Activated naive CD4-positive, alpha-beta T cell (primary cell): ENCODE measurements at places on chromosomes 7 and 10.

- DNase-seq: no peak
These were observed at the start of gene HOXA6 for GRCh38 chr7:27147199-27148030. Gene HOXA6 (minus strand): TSS chr7:27147774. CDS start chr7:27147749, 25 bp downstream.

- no peak for DNase-seq
These were observed 233.8 kb downstream of the PRKG1 start for GRCh38 chr10:51308116-51308515.

DNA sequence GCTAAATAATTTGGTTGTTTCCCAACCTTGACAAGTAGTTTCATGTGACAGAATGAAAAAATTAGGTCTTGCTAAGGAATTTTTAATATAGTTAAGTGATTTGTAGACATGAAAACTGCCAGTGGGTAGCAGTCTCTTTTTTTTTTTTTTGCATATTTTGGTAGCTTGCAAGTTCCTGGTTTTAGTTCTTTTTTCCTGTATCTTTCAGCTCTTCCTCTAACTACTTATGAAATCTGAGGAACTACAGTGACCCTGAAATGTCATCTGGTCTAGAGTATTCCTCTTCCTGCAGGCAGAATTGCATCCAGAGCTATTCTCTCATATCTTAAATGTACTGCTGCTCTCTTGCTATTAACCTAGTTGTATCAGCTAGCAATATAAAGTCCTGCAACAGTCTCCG lies 160.4 kb downstream of the HDAC9 start:
- no peak for DNase-seq

- no peak for DNase-seq
These were observed 82.6 kb upstream of the CHCHD3 start for GRCh38 chr7:133164498-133164897.

DNA sequence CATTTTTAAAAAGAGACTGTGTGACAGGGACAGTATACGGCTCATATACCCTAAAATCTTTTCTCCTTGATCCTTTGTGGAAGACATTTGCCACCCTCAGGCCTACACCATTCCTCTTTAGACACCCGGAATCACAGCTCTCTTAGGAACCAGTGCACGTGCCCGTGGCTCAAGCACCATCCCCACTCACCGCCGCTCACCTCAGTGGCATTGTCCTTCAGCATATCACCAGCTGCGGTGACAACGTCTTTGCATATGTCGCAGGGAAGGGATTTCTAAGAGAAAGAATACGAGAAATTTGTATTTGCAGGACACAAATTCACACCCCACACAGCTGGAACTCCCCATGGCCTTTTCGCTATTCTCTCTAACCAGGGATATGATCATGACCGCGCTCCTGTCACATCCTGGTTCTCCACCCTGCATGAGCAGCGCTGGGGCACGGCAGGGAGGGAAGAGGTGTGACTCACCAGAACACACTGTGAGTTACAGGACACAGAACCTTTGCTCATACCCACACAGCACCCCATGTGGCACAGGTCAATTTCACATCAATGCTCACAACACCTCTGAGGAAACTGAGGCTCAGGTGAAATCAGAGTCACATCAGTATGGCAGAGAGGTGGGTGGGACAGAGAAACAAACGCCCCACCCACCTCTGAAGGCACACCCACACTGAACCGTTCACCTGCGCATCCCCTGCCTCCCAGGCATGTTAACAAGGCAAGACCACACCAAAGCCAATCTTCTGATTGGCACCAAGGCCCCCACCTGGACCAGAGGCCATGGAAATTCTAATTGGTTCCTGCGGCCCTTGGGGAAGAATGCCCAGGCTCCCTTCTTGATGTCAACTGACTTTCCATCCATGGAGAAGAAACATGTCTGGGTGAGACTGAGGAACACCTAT lies 19.2 kb downstream of the PSAP start:
- no peak for DNase-seq

DNA sequence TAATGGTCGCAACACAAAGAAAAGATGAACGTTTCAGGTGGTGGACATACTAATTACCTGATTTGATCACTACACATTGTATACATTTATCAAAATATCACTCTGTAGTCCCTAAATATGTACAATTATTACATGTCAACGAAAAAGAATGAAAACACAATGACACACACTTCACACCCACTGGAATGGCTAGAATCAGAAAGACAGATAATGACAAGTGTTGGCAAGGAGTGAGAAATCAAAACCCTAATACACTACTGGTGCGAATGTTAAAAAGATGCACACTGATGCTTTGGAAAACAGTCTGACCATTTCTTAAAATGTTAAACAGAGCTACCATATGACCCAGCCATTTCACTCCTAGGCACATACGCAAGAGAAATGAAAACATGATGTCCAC lies 2.3 kb downstream of the COA1 start:
- DNase-seq: no peak

- no peak for DNase-seq
These were observed 1.4 kb downstream of the IDE start for GRCh38 chr10:92572362-92573090.

DNA sequence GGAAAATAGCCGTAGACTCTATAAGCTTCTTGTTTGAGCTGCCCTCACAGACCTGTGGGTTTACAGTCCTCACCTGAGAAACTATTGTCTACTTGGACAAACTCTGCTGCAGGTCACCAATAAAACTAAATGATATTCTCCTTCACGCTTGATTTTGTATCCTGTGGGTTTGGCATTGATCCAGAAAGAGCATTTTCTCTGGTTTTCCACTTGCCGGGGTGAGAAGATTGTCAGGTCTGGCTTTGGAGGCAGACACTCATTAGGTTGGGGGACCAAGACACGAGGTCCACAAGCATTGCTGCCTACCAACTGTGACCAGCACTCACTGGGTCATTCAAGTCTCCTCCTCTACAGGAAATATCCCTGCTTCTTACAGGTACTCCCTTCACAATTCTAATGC lies 68.5 kb downstream of the CDC14C start:
- no peak for DNase-seq

DNA sequence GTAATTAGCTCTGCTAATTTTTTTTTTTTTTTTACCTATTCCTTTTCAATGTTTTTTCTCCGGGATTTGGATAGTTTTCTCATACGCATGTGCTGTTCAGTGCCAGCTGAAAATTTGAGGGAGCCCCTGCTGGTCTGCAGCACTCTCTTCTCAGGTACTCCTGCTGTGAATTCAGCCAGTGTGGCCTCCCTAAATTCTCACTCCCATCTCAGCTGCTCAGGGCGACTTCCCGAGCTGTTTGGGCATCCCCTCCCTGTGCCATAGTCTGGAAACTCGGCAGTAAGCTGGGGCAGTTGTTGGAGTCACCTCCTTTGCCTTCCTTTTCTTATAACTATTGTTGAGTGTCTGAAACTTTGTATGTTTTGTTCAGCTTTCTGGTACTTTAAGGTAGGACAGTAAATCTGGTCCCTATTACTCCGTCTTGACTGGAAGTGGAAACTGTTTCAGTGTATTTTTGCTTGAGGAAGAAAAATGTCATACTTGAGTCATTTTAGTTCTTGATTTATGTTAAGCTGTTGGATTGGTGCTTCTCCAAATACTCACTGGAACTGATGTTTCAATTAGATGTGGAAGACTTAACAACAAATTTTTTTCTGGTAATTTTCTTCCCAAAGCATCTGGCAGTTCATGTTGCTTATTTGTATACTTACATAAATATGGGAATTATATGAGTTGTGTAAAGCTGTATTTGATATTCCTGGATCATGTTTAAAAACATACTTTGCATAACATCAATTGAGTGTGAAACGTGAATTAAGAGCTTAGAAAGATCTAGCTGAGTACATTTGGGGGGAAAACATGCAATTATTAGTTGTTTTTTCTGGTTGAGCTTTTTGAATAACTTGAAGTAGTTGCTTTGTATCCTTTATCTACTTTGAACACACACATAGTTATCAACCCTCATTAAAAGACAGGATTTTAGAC lies 33.7 kb downstream of the MINPP1 start:
- DNase-seq: no peak

DNA sequence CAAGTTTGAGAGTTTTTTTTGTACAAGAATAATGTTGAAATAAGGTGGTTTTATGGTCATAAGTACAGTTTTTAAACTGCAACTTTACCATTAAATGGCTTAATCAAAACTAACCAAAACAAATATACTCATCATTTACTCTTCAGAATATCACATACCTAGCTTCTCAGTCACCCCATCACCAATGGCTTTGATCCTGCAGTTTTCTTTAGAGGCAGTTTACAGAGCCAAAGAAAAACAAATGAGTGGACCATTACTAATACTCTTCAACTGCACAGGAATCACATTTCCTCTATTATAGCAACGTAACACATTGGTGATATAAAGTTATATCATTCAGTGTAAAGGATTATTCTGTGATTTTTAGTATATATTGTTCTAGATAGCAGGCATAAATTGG lies 576.1 kb upstream of the LRRTM3 start:
- no peak for DNase-seq

- no peak for DNase-seq
These were observed 119.8 kb downstream of the GALNT17 start for GRCh38 chr7:71251706-71252105.

DNA sequence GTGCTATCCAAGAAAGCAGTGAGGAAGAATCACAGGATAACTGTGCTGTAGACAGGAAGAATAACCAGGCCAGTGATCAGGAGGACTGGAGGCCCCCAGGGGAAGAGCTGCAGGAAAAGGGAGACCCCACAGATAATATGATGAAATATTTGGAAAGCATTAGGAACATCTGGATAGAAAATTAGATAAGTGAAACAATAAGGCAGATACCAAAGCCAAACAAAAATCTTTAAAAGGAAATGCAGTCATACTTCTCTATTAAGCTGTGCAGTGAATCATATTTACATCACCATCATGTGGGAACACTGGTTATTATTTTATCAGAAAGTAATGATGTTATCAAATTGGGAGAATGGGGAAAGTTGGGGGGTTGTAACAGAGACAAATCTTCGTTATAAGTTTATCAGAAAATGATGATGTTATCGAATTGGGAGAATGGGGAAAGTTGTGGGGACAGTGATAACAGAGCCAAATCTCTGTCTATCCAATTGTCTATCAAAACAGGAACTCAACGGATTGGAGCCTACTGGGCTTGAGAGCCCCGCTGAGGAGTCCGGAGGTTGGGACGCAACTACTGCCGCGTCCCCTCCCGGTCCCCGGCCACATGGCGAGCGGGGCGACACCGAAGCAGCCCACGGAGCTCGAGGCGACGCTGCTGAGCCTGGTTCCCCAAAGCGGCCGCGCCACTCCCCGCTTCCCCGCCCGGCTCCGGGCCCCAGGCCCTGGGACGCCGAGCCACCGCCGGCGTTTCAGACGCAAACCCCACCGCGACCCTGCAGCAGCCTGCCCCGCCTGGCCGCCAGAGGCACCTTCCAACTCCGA lies 14.0 kb upstream of the RALA start:
- peak; percentile 11 for DNase-seq

DNA sequence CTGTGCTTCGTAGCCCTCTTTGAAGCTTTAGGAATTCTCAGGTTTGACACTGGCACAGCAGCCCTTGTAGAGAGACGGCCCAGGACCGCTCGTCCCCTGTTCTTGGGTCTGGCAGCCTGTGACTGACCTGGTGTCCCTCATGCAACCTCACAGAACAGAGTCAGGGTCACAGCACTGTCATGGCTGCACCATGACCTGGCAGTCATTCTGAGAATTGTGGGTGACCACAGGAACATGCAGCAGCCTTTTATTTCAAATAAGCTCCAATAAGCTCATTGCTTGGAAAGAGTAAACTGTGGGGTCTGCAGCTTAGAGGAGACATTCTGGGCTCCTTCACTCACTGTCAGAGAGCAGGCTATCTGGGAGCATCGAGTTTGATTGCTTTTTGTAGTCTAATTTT lies 42.5 kb downstream of the MYO1G start:
- no peak for DNase-seq

- no peak for DNase-seq
These were observed 135.4 kb downstream of the HIBADH start for GRCh38 chr7:27527348-27527714.

GRCh38 chr7:48033922-48034321 lies 1.4 kb upstream of the C7orf57 start:
- DNase-seq: no peak

DNA sequence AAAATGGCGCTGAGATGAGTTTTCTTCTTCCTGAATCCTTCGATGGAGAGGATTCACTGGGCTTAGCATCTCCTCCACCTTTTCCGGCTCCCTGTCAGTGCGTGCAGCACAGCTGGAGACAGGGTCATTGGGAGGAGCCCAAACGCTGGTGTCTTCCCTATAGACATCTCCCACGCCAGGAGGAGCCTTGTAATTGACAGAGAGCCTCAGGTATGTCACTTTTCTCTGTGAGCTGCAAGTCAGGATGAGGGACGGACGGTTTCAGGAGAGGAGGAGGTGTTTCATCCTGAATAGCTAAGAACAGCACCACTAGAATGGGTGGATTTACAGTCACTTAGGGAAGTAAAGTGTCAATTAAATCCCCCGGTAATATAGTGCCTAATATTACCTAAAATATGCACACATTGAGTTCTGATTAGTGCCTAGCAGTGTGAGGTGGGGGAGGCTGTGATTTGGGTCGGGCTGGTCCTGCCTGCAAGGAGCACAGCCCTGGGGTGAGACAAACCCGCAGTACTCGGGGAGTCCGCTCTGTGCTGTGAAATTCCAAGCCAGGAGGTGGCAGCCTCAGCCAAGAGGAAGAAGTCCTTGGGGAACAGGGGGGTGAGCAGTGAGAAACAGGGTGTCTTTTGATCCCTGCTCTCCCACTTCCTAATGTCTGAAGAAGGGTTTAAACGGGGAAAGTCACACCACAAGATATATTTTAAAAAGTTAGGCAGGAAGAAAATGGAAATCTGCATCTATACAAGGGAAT lies 28.2 kb downstream of the IL15RA start:
- no peak for DNase-seq

GRCh38 chr10:88908194-88908593 lies 28.1 kb downstream of the STAMBPL1 start:
- no peak for DNase-seq

- DNase-seq: no peak
These were observed 9.7 kb downstream of the ASB10 start for GRCh38 chr7:151177310-151177709.

- DNase-seq: no peak
These were observed 33.3 kb downstream of the GBX1 start for GRCh38 chr7:151133986-151134742.

DNA sequence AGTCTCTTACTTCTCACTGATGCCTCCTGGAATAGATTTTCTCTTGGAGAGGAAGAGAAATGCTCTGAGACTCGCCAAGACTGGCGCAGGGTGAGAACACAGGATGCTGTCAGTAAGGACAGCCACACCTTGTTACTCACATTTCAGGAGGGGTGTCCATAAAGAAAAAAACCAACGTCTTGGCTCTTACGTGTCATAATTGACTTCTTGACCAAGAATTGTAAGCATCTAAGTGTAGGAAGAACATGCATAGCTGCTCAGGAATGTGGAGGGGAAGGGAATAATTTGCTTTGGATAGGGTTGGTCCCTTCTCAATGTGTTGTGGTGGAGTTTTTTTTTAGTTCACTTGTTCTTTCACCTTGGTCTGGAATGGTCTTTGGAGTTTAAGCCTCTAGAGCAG lies 43.8 kb upstream of the ZNF438 start:
- DNase-seq: no peak

GRCh38 chr10:3961082-3961481 lies 176.1 kb upstream of the KLF6 start:
- no peak for DNase-seq

- no peak for DNase-seq
These were observed 124.9 kb downstream of the ANLN start for GRCh38 chr7:36514289-36515243.
